ENCODE measurements at places on chromosomes 1 and 21.

- no peak for DNase-seq
These were observed 62.5 kb downstream of the WNT9A start for GRCh38 chr1:227885135-227885647.

- peak; percentile 35 for DNase-seq
These were observed at the start of gene PTGER3 for GRCh38 chr1:71047635-71048607. TSS of gene PTGER3 (minus strand) at chr1:71047816. CDS start at chr1:71047577, 239 bp downstream.

GRCh38 chr1:200546577-200546976 is 74.0 kb downstream of the KIF14 start:
- no peak for DNase-seq

DNA sequence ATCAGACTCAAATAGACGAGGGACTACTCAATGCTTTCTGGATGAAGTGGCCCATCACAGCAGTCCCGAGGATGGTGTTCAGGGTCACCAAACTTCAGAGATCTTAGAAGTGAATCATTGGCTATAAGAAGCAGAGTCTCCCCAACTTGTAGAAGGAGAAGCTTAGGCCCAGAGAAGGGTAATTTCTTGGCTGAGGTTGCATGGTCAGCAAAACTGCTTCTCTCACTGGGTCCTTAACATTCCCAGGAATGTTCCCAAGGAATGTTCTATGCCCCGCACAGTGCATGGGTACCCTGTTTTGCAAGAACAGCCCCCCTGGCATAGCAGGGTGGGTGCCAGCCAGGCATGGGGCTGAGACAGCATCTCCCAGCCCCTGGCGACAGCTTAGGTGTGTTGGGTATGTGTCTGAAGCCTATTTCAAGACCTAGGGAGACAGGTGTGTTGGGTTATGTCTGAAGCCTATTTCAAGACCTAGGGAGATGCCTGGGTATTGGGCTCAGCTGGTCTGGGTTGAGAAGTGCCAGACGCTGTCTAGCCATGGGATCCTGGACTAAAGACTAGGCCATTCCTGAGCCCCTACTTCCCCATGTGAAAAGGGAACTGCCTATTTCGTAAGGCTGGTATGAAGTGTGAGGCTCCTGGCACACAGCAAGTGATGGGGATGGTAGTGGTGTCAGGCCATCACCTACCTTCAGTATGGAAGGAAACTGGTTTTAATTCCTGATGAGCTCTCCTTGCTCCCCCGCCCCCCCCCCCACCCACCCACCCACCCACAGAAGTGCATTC is 26.1 kb downstream of the PADI6 start:
- DNase-seq = no peak

GRCh38 chr1:108634521-108634920 is 26.4 kb downstream of the HENMT1 start:
- no peak for DNase-seq

DNA sequence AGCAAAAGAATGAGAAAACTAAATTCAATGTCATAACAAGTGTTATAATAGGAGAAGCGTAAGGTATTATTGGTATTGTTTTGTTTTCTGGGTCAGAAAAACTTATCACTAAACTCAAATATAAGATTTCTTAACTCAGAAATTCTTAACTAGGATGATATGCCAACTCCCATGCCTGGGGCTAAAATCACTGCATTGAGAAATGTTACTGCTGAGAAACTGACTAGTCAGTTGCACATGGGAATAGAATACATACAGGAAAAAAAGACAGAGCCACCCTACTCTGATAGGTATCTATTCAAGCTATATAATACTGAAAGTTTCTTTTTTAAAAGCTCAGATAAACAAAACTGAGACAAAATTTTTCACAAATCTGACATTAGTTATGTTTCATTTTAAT is 56.3 kb downstream of the PRPF38A start:
- DNase-seq = no peak

All from effector CD4-positive, alpha-beta T cell (primary cell).